ENCODE measurements at places on chromosomes 16 and 17. TPM values are rescaled to one million over a fixed set of nuclear protein-coding genes. Genes with fewer than 3 reads are reported as not detected.

ERBB2 gene
- total RNA-seq, result 8.2 TPM

ZFHX3 gene
- total RNA-seq, result 1.0 TPM

- DNase-seq, result no peak
Observed at GRCh38 chr17:53791551-53791950, 31.2 kb upstream of the KIF2B start.

DNA sequence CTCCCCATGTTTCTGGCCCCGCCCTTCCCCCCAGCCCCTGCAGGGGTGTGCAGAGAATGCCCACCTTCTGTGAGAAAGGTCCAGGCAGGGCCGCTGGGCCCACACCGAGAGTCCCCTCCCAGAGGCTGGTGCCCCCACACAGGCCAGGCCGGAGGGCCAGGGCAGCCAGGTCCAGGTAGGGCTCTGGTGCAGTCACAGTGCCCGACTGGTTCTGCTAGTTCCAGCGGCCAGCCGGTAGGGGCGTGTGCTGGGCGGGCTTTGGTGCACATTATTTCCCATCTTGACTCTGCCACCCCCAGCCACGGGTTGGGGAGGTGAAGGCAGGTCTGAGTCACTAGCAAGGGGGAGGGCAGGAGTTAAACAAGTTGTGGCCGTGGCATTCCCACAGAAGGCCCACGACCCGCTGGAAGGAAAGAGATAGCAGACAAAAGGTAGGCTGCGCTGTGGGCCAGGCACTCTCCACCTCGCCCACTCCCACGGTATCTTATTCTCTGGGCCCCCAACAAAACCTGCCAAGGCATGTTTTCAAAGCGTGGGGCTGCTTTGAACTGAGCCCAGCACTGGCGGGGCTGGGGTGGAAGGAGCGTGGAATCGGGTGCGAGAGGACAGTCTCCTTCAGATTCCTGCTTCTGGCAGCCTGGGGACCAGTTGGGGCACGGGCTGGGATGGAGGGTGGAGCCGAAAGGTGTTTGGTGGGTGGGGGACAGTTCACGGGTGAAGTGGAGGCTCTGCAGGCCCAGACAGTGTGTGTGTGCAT, 1.9 kb downstream of the EPN3 start:
- peak; percentile 40 for DNase-seq

- no peak for DNase-seq
Observed at GRCh38 chr16:69423189-69423588, 1.2 kb upstream of the CYB5B start.

RUNDC1 gene
- 11.5 TPM for total RNA-seq

DNA sequence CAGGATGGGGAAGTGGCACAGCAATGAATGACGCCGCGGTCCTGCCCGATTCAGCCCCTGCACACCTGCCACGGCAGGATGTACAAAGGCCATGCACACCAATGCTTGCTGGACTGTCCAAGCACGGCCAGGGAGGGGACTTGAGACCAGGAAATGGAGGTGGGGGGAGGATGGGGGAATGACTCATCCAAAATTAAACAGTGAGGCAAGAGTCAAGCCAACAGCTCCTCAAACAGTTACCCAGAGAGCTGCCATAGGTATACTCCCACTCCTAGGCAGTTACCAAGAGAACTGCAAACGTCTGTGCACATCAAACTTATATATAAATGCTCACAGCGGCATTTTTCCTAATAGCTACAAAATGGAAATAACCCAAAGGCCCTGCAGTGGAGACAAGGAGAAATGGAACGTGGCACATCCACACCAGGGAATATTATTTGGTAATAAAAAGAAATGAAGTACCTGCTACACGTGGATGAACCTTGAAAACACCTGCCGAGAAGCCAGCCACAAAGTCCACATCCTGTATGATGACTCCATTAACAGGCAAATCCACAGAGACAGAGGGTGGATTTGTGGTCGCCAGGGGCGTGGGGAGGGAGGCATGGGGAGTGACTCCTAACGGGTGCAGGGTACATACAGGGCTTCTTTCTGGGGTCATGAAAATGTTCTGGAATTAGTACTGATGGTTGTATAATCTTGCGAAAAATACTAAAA, 54.1 kb downstream of the VAC14 start:
- peak; percentile 51 for DNase-seq

- DNase-seq, result no peak
Observed at GRCh38 chr17:67578142-67578457, 139.6 kb upstream of the NOL11 start.

DNA sequence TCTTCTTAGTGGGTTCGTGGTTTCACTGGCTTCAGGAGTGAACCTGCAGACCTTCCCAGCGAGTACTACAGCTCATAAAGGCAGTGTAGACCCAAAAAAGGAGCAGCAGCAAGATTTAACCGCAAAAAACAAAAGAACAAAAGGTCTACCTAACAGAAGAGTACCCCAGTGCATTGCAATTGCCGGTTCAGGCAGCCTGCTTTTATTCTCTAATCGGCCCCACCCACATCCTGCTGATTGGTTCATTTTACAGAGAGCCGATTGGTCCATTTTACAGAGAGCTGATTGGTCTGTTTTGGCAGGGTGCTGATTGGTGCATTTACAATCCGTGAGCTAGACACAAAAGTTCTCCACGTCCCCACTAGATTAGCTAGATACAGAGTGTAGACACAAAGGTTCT, 2.0 kb upstream of the ARRB2 start:
- peak; percentile 70 for DNase-seq

RARA gene
- total RNA-seq, result 33.4 TPM

RHBDL1 gene
- 3.5 TPM for total RNA-seq

KRT15 gene
- total RNA-seq, result not detected

LLGL2 gene
- 17.4 TPM for total RNA-seq

GRCh38 chr16:2493605-2494004, 18.7 kb downstream of the TBC1D24 start:
- DNase-seq, result no peak

DNA sequence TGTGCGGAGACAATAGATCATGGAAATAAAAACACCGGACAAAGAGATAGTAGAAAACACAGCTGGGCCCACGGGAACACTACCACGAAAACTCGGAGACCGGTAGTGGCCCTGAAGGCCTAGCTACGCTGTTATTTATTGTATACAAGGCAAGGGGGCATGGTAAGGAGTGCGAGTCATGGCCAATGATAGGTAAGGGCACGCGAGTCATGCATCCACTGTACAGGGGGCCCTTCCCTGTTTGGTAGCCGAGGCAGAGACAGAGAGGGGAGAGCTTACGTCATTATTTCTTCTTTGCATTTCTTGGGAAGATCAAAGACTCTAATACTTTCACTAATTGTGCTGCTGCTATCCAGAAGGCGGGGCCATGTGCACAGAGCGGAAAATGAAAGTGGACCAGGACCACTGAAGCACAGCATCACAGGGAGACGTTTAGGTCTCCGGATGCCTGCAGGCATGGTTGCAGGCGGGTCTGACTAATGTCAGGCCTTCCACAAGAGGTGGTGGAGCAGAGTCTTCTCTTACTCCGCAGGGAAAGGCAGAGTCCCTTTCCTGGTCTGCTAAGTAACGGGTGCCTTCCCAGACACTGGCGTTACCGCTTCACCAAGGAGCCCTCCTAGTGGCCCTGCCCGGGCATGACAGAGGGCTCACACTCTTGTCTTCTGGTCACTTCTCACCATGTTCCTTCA, 74.4 kb upstream of the ARL4D start:
- no peak for DNase-seq

- no peak for DNase-seq
Observed at GRCh38 chr16:57314161-57314785, 29.8 kb upstream of the PLLP start.

PLA2G10 gene
- not detected for total RNA-seq

DNA sequence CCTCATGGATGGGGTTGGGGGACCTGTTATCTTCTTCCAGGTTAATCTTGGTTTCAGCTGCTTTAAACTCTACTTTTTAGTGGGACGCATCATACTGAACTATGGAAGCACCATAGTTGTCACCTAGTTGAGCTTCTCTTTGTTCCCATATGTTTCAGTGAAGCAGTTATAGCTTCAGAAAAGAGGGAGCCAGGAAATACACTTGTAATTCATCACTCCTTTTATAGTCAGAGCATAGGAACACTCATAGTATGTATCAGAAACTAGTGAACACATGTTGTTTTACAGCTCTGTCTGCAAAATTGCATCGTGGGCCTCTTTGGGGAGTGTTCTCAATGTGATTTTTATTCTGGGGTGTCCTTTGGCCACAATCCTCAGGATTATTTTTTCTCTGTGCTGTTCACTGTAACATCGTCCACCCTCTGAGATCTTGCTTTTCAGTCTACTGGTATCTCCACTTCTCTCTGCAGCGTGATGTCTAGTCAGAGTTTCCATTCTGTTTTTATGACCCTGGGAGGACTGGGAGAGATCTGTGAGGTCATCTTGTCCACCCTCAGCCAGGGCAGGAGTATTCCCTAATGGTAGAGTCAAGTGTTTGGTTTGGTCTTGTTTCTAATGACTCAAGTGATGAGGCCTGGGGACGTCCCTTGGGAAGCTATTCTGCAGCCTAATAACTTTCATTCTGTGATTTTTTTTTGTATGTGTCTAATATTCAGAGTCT, 585.4 kb downstream of the WWOX start:
- DNase-seq, result no peak

DNA sequence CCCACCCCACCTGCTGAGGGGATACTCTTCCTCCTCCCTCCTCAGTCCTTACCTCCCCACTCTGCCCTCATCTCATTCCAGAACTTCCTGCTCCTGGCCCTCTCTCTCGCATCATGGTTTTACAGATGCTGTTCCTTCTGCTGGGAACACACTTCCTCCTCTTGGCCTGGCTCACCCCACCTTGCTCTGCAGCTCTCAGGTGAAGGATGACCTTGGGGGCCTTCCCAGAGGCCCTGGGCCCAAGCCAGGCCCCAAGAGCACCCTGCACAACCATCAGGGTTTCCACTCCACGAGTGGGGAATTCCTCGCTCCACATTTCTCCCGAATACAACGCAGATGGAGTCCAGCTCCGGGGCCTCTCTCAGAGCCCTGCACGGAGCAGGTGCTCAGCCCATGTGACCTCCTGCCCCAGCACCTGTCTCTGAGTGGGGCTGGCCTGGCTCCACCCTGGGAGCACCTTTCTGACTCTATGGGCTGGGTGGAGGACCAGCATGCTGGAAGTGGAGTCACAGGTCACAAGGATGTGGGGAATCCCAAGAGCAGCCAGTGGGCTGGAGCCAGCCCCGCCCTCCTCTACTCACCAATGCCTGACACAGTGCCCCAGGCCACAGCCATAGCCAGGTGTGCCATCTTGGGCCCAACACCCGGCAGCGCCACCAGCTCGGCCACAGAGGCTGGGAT, 4.5 kb downstream of the NTHL1 start:
- no peak for DNase-seq

CDK3 gene
- total RNA-seq, result 9.1 TPM

GRCh38 chr17:18191967-18192366, 8.3 kb downstream of the ALKBH5 start:
- no peak for DNase-seq

GRCh38 chr17:74968361-74968780, 4.2 kb downstream of the HID1 start:
- DNase-seq, result no peak

TPSB2 gene
- total RNA-seq, result not detected

GAS2L2 gene
- 0.09 TPM for total RNA-seq

DNA sequence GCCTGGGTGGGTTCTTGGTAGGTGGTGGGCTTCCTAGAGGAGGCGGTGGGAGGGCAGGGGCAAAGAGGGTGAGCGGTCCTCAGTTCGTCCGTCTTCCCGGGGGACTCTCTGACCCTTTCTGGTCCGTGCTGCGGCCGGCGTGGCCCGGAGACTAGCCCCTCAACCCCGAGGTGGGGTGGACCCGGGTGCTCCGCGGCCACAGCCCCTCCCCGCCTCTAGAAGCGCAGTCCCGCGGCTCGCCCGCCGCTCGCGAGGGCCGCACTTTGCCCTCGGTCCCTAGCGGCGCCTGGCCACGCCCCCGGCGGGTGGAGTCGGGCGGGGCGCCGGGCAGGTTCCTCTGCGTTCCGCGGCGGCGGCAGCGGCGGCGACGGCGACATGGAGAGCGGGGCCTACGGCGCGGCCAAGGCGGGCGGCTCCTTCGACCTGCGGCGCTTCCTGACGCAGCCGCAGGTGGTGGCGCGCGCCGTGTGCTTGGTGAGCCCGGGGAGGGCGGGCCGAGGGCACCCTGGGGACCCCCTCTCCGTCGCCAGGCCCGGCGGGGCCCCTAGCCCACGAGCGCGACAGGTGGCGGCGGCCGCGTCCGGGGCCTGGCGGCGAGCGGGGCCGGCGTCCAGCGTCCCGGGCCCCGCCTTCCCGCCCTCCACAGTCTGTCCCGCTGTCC, at the start of gene SYNGR2:
TSS of gene SYNGR2 (plus strand) at position 340 of the 661 bp plus-strand sequence. CDS start at position 376, 36 bp downstream.
- DNase-seq, result peak; percentile 92

DNA sequence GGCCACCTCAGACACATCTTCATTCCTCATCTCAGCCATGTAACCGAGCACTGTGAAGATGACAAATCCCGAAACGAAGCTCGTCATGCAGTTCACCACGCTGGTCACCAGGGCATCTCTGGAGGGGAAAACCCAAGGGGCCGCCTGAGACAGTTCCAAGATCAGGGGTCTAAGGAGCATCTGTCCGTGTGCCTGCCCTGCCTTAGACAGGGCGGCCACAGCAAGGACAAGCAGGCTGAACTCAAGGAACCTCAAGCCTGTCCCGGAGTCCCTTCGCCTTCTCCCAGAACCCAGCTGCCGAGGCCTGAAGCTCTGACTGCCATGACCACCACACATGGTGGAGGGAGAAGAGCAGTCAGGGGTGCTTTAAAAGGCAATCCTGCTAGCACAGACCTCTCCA, 22.7 kb downstream of the SLC6A4 start:
- peak; percentile 12 for DNase-seq

GUCY2D gene
- 0.34 TPM for total RNA-seq

DNA sequence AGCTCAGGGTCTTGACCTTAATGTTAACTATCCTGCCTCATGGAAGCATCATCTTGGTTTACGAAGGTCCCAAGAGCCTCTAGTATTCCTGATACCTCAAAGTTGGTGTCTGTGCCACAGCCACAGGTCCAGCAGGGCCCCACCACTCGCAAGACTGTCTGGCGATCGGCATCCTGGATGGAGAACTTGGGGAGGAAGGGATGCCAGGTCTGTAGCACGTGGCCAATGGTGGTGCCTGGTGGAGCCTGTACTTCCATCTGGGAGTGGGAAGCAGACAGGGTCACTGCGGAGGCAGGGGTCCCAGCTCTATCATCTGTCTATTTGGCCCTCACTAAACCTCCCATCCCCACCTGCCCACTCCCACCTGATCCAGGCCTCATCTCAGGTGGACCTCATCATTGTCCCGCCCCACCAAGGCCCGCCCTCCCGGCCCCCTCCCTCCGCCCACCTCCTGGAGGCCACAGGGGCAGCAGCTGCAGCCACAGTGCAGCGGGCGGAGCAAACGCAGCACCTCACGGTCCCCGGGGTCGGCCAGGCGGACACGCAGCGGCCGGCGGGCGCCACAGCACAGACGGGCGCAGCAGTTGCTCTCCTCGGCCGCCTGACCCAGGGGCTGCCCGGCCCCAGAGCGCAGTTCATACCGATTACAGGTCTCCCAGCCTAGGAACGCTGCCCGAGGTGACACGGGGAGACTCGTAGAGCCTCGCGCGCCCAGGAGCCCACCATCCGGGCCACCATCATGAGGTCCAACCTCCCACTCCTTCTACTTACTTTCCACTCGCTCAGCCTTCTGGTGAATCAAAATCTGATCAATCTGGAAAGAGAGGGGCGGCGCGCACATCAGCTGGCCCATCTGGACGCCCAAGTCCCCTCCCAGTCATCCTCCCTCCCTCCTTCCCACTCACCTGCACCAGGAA, 1.4 kb downstream of the PLSCR3 start:
- DNase-seq, result no peak
